ENCODE measurements at places on chromosomes 4 and X.

GRCh38 chr4:45472490-45472889, 651.4 kb downstream of the GABRG1 start:
- DNase-seq: no peak

DNA sequence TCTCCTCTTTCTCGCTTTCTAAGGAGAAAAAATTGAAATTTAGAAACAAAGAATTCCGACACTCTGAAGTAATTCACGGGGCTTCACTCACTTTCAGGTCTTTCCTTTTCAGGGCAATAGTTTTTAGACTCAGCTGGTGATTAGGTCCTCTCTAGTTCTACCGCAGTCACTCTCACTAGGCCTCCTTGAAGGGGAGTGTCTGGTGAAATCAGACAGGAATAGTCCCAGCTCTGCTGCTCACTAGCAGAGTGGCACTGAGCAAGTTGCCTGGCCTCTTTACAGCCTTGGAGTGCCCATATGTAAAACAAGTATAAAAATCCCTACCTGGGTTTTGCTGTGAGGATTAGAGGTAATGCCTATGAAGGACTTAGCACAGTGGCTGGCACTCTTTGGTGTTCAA, 64.1 kb downstream of the NEUROG2 start:
- DNase-seq: no peak

DNA sequence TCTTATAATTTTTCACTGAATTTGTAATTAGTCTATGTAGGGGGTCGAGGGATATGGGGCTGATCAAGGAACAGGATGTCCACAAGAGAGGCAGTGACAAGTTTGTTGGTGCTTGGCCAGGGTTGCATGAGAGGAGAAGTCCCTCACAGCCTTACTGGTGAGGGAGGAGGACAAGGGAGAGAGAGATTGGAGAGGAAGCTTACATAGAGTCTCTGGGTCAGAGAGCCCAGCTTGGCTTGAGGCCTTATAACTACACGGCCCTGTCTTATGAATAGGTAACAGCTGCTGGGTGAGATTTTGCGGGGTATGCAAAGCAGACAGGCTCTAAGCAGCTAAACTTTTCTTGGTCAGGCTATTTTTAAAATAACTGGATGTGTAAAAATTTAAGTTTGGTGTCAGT, 37.9 kb upstream of the OTUD4 start:
- DNase-seq: no peak

GRCh38 chr4:67996127-67996526, 32.8 kb upstream of the TMPRSS11A start:
- DNase-seq: no peak

DNA sequence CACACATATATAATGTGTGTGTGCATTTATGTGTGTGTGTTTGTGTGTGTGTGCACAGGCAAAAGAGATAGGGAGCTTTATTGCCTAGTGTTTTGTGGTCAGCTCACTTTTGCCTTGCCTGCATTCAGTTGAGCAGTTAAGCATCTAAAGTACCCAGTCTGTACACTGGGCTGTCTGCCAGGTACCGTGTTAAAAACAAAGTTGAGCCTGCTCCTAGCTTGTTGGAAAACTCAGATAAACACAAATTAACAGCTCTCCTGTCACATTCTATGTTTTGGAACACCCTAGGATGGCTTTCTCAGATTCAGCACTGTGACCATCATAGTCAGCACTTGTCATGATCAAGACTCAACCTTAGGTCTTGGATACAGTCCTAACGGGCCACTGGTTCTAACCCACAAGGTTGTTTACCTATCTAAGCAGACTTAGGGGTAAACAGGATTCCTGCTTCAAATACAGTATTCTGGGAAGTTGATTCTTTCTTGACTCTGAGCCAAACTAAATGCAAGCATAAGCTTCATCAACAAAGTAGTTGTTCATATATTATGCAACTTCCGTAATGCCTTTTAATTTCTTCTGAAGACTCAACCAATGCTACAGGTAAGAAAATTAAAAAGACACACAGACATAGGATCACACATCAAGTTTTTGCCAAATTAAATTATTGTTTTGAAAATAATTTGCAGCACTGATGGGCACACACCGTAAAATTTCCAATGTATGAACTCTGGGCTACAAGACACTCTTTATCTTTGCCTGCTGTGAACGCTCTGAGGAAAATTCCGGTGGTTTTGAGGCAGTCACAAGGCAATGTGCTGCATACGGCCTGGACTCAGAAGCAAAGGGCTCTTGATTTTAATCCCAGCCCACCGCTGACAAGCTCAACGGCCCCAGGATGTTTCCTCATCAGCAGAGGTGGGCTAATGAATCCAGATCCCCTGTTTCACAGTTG, 11.3 kb upstream of the CD99 start:
- DNase-seq: no peak

GRCh38 chr4:102598762-102599374, 97.7 kb downstream of the NFKB1 start:
- DNase-seq: no peak

- DNase-seq: no peak
Measured at GRCh38 chrX:143429811-143430210, 87.5 kb downstream of the SPANXN3 start.

All from H54 (cell line).